ENCODE measurements at places on chromosomes 2 and 18. TPM values are rescaled to one million over a fixed set of nuclear protein-coding genes. Genes with fewer than 3 reads are reported as not detected.

CPLX4 gene
- total RNA-seq: not detected

VWA3B gene
- total RNA-seq: not detected

ZNF385B gene
- not detected for total RNA-seq

ANKRD30BL gene
- total RNA-seq: not detected

TRIM43 gene
- 0.23 TPM for total RNA-seq

ACP1 gene
- total RNA-seq: 95.2 TPM

COL4A3 gene
- total RNA-seq: not detected

CSRNP3 gene
- total RNA-seq: not detected

PJVK gene
- total RNA-seq: 1.9 TPM

SLC4A3 gene
- total RNA-seq: not detected

Measured in activated CD8-positive, alpha-beta memory T cell treated with anti-CD3 and anti-CD28 coated beads, Interleukin-2, amount 10 ng/mL, durations not matched to agents 7 days and 5 days (primary cell).